ENCODE measurements at places on chromosomes 5 and 9. TPM values are rescaled to one million over a fixed set of nuclear protein-coding genes. Genes with fewer than 3 reads are reported as not detected.

DNA sequence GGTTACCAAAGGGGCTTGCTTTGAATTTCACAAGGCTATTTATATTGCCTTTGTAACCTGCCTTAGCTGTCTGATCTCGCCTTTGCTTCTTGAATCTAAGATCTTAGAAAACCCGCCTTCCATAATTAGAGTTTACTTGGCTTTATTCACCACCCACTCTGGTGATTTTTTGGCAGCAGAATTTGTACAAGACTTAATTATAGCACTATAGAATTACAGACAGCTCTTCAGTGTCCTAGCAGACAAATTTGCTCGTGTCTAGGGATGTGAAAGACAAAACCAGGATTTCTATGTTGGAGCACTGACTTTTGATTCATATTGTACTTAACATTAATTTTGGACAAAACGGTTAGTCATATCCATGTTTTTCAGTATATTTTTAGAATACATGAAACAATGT lies 306.6 kb downstream of the ADGRV1 start:
- DNase-seq: no peak

- DNase-seq: peak; percentile 91
Measured at GRCh38 chr9:128117613-128118471, 9.7 kb downstream of the PTGES2 start.

DNA sequence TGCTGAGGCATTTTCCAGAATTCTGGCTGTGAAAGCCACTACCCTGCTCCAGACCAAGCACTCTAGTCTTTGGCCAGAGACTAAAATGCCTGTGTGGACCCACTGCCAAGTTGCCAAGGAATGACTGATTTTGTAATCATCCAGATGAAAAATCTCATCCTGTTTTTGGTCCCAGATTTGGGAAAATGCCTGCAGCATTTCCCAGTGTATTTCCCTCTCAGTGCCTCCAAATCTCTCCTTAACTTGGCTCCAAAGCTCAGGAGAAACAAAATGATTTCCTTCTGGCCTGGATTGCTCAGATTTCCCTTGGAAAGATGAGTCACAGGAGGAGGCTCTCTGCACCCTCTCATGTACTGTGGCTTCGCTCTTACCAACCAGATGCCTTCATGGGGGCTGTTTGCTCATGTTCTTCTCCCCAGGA lies 335.2 kb upstream of the TARS1 start:
- DNase-seq: no peak

RLN2 gene
- total RNA-seq: 2.4 TPM

TCF7 gene
- total RNA-seq: 16.8 TPM

DNA sequence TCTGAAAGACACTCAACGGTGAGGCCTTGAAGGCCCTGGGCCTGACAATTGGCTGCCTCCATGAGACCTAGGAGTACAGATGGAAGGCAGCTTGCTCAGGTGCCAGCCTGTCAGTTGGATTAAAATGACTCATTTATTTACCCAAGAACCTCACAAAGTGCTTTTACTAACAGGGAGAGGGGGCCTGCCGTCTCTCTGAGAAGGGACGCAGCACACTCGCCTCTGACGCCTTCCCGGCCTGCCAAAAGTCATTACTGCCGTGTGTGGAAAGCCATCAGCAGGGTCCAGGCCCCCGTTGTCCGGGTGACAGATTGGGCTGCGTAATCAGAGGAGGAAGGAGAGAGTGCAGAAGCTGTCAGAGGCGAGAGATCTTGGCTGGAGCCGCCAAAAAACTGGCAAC lies 32.4 kb downstream of the DDX31 start:
- no peak for DNase-seq

GRCh38 chr5:154309805-154310204 lies 119.3 kb downstream of the GALNT10 start:
- DNase-seq: no peak

CDO1 gene
- not detected for total RNA-seq

GRCh38 chr9:89623925-89624420 lies 19.2 kb downstream of the GADD45G start:
- DNase-seq: no peak

PCDHGB5 gene
- 9.1 TPM for total RNA-seq

DNA sequence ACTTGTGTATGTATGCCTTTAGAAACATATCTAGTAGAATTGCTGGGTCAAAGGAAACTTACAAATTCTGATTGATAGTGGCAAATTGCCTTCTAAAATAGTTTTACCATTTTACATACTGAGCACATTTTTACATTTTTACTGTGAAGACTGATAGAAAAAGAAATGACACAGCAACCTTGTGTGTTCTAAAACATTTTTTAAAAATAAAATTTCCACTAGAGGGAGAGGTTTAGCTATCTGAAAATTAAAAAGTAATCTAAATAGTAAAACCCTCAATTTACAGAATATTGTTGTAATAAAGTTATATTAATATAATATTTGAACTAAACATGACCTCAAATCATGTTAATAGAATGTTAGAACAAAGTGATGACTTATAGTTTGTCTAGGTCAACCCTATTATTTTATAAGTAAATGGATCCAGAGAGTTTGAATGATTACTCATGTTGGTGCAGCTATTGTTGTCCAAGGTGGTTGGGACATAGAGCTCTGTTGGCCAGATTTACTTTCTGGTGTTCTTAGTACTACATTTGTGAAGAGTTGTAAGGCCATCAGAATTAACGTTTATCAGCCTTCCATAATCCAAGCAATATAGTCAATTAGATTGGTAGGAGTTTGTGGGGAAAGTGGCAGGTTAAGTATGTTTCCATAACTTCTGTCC lies 17.2 kb downstream of the CENPP start:
- DNase-seq: no peak

GRCh38 chr9:128902351-128903078 lies 18.3 kb upstream of the PHYHD1 start:
- peak; percentile 41 for DNase-seq

DNA sequence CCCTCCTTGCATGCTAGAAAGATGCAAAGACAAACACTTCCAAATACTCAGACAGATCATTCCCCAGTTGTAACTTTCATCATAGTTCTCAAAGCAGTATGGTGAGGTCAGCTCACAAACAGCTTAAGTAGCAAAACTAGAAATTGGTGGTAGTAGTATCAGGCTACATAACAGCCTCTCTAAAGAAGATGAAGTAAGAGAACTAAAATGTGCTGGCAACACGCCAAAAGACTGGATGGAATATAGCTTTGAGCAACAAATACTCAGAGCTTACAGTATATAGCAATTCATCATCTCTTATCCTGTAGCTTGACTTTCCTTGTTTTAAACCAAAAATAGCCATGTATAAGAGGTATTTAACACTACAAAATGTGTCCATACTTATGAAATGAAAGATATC lies 7.5 kb downstream of the PFDN1 start:
- DNase-seq: peak; percentile 63

DNA sequence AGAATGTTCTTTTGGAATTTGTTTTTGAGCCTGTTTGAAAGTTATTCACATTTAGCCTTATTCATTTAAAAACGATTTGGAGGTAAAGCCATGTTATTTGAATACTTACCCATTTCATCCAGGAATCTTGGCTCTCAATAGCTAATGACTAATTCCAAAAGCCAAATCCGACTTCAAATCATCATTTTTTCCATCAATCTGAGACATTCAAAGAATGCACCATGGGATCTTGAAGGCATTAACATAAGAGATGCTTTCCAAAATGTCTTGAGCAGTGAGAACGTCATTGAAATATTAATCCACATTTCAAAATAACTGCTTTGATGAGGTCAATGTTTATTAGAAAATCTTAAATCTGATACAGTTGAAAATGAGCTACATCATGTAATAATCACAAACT lies 617.0 kb upstream of the RORB start:
- no peak for DNase-seq

DMXL1 gene
- 46.6 TPM for total RNA-seq

NR2F1-AS1 gene
- total RNA-seq: 16.8 TPM

DNA sequence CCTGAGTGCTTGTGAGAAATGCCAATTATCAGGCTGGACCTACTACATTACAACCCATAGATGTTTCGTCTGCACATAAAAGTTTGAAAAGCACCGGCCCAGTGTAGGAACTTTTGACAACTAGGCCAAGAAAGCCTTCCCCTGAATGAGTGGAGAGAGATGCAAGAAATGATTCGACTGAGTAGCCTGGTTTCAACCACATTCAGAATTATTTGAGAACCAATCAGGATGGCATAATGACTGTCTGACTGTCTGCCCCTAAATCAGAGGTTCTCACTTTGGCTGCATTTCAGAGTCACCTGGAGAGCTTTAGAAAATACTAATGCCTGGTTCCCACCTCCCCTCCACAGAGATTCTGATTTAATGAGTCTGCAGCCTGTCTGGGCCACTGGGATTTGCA lies 61.1 kb downstream of the FRMD3 start:
- DNase-seq: no peak

GRCh38 chr9:86614871-86615849 lies 260.9 kb upstream of the TUT7 start:
- peak; percentile 33 for DNase-seq

DNA sequence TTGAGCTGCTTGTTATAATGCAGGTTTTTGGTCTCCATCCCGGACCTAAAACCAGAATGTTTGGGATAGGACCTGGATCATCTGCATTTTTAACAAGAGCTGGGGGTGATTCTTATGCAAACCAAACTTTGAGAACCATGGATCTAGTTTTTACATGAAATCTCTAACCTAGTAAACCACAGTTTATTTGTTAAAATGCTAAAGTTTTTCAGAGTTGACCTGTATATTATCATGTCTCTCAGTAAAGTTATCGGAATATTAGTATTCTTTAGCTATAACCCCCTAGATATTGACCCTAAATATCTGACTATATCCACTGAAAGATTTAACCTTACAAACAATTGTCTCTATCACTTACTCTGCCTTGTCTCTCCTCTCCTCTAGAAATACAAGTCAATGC lies 28.7 kb downstream of the F2R start:
- DNase-seq: no peak

FOXD1 gene
- total RNA-seq: 7.8 TPM

DNA sequence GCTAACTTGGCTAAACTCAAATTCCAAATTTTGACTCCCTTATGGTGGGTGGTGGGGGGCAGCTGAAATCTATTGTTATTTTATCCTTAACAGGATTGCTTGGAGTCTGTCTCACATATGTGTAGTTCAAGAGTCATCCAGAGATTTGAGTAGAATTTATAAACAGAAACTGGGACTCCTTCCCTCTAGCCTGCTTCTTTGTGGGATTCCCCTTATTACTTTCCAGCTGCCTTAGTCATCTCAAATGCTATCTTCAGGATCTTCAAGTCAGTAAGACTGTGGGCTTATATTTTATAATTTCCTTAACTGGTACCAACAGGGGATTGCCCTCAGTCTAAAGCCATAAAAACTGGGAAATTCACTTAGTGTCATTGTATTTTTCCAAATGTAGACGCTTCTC lies 55.5 kb downstream of the NNT start:
- DNase-seq: no peak

DNA sequence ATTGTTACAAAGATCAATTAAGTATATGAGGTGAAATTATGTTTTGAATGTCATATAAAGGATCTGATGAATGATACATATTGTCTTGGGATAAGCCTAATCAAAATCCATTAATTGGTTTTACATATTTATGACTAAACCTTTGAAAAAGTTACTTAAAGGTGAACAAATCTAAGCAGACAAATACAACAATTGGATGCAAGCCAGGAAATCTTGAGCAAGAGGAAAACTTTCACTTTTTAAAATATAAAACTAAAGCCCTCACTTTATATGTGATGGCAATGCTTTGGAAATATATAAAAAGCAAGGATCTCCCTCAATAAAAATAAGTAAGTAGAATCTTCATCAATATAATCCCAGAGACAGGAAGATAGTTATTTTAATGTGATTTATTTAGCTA lies 80.1 kb downstream of the EDIL3 start:
- no peak for DNase-seq

GRCh38 chr9:116721411-116721810 lies 34.3 kb downstream of the TRIM32 start:
- no peak for DNase-seq

GRCh38 chr5:84715686-84716085 lies 331.0 kb upstream of the EDIL3 start:
- DNase-seq: no peak

DNA sequence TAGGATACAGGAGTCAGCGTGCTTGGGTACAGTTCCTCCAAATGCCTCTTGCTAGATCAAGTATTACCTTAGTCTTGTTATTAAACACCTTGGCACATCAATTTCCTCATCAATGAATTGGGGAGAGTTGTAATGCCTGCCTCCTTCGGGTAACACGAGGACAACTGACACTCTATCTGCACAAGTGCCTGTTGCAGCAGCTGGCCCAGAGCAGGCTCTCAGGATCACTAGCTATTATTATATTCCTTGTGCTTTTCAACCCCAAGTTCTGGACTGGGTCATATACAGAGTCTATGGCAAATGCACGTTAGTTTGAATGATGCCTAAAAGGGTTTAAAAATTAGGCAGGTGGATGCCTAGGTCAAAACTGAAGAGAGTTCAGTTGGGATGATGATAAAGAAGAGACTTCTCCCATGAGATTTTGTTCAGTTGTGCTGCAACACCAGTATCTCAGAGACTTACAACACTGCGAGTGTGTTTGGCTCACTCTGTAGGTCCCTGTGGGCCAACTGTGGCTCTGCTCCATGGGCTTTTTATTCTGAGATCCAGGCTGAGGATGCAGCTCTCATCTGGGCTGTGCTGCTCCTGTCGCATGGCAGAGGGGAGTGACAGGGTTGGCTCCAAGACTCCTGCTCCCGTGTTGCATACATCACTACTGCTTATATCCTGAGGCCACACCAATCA lies 41.1 kb upstream of the TEX48 start:
- DNase-seq: no peak

GRCh38 chr9:78030296-78030552 lies 1.4 kb downstream of the GNAQ start:
- DNase-seq: no peak

GRCh38 chr5:148791334-148791667 lies 35.1 kb upstream of the ADRB2 start:
- DNase-seq: no peak

GRCh38 chr9:6105738-6106137 lies 90.3 kb upstream of the RANBP6 start:
- no peak for DNase-seq

RASEF gene
- total RNA-seq: 38.8 TPM

DNA sequence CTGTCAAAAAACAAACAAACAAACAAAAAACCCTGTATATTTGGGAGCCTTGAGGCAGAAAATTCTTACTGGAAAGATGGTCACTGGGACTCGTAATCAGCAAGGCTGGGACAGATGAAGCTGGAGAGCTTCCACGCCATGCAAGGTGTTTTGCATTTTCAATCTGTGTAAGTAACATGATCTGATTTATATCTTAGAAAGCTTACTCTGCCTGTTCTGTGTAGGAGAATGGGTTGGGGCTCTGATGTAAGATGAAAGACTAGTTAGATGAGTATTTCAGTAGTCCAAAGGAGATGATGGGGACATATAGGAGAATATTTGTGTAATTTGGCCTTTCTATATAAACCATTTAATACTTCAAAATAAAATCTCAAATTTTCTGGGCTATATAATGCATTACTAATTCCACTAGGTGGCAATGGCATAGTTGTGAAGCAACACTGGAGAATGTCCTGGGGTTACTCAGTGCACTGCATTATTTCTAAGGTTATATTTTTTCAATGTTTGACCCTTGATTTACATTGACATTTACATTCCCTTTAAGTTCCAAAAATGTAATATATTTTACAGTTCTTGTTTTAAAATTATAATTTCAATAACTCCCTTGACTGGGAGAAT lies 21.9 kb upstream of the FSD1L start:
- no peak for DNase-seq

GIN1 gene
- total RNA-seq: 12.0 TPM

PLCXD3 gene
- total RNA-seq: not detected

LURAP1L gene
- 52.7 TPM for total RNA-seq

- DNase-seq: no peak
Measured at GRCh38 chr9:116594547-116594946, 92.6 kb upstream of the TRIM32 start.

- peak; percentile 77 for DNase-seq
Measured at GRCh38 chr5:140345919-140346347, 470 bp downstream of the HBEGF start.

LECT2 gene
- not detected for total RNA-seq

DMRT3 gene
- total RNA-seq: not detected
